NCI-H1417 treated with DMSO at 0.1 percent for 48 hours (cell line): ENCODE measurements at places on chromosomes 13 and 19.

DNA sequence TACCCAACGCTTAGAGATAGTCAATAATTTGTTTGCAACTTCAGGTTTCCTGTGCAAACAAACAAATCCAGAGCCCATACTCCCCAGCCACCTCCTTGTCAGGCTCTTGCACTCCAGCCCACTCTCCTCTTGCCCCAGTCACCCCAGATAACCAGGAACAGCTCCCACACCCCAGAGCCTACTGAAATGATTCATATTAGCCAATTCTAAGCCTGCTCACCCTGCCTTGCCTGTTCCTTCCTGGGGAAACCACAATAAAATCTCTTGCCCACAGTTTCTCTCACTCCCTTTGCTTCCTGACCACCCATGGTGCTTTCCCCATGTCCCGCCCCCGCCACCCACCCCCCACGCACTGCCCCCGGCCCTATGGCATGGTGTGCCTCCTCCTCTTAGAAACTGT is 3.8 kb upstream of the ACTL9 start:
- DNase-seq, result no peak

DNA sequence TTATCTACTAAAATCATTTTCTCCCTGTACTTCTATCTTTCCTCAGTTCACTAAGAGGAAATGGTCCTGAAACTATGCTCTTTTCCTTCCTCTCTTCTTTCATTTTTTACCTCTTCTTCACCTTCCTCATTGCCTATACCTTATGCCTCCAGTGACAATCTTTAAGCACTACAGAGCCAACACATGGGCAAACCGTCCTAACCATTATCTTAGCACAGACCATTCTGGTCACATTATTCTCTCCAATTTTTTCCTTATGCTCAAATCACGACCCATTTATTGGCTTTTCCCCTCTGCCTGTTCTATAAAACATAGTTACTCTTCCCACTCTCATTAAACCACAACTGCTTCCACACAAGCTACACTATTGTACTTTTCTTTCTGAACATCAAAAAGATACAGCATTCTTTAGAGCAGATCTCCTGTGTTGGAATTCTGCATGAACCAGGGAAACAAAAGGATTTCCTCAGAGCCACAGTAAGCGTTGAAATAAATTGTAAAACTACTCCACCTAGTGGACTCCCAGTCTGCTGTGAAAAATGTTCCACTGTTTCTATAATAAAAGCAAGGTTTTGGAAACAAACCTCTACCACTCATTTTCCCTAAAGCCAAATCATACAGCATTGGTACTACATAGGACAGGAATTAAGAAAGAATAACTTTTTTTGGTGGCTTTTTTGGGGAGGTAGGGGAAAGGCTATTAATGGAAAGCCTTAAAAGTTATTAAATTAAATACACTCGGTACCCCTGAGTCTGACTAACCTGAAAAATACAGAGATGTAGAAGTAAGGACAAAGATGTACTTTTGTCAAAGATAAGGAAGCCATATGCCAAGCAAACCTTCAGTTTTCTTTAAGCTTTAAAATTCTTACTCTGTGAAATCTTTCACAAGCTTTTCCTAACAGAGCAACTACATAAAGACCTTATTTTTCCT is 19.5 kb downstream of the NUFIP1 start:
- DNase-seq, result no peak

GRCh38 chr13:38430796-38431195 is 81.1 kb downstream of the UFM1 start:
- no peak for DNase-seq

DNA sequence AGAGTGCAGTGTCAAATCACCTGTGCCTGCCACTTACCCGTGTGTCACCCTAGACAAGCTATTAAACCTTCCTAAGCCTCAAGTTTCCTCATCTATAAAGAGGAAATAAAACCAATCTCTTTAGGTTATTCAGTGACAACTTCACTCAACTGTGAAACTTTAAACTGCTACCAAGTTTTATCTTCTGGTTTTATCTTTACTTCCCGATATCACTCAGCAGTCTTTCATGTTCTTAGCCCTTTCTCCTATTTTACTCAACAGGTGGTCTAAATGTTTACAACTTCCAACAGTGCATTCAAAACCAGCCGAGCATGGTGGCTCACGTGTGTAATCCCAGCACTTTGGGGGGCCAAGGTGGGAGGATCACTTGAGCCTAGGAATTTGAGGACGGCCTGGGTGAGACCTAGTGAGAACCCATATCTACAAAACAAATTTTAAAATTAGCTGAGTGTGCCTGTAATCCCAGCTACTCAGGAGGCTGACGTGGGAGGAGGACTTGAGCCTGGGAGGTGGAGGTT is 59.6 kb downstream of the GPALPP1 start:
- no peak for DNase-seq

DNA sequence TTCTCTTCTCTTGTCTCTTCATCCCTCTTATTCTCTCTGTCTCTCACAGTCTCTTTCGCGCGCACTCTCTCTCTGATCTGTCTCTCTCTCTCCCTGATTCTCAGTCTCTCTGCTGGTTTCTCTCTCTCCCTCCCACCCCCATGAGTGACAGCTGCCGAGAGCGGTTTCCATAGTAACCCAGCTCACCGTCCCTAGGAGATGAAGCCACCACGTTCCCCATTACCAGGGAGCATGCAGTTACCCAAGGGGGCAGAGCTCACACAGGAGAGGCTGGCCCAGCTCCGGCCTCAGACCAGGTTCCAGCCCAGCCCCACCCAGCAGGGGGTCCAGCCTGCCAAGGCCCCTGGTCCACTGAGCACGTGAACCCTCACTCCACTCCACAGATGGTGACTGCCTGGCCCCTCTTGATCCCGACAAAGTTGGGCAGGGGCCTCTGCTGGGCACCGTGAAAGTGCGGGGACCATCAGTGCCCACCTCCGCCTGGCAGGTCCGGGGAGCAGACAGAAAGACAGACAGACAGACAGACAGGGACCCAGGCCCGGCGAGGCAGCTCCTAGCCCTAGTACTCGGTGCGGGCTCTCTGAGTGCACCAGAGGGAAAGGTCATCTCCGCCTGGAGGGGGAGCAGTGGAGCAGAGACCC is 50.6 kb downstream of the CELF5 start:
- peak; percentile 43 for DNase-seq

- DNase-seq, result no peak
Measured at GRCh38 chr13:86446311-86446710, 647.1 kb upstream of the SLITRK6 start.

- no peak for DNase-seq
Measured at GRCh38 chr13:114099918-114100445, 32.4 kb downstream of the RASA3 start.

DNA sequence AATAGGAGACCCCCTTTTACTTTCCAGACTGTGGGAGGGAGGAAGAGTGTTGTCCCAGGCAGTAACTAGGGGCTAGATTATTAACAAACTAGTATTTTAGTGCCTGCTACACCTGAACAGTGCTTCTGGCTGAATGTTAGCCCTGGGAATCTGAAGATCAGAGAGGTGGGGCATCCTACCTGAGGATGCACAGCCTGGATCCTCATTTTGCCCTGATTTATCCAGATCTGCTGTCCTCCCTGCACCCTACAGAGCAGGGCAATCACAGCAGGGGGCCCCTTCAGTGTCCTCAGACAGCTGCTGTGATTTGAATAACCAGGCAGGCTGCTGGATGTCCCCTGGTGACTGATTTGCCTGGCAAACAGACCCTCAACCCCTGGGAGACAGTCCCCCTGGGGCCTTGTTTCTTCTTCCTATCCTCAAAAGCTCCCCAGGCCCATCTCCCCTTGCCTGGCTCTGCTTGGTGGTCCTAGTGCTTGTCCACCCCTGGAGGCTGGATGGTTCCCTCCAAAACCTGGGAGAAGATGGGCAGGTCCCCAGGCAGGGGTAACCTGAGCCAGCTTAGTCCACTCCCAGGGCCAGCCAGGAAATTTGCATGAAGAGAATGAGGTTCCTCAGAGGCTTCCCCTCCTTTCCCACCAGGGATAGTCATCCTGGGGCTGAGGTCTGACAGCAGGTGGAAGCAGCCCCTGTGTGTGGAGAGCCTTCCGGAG is at the start of gene OVOL3:
OVOL3 (plus strand) TSS at position 657 of the 713 bp plus-strand sequence. CDS start 60 bp downstream, outside the sequence.
- DNase-seq, result no peak

GRCh38 chr19:40611096-40611495 is 9.9 kb downstream of the LTBP4 start:
- DNase-seq, result no peak

GRCh38 chr19:50500060-50500752 is 10.8 kb downstream of the JOSD2 start:
- no peak for DNase-seq

GRCh38 chr19:5293612-5294378 is 46.8 kb downstream of the PTPRS start:
- no peak for DNase-seq

DNA sequence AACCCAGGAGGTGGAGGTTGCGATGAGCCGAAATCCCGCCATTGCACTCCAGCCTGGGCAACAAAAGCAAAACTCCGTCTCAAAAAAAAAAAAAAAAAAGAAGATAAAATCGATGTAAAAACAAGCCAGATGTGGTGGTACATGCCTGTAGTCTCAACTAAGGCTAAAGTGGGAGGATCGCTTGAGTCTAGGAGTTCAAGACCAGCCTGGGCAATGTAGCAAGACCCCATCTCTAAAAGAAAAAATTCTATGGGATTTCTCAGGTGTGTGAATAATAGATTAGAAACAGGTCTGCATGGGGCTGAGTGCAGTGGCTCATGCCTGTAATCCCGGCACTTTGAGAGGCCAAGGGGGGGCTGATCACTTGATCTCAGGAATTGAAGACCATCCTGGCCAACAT is 11.1 kb downstream of the PGPEP1 start:
- no peak for DNase-seq

DNA sequence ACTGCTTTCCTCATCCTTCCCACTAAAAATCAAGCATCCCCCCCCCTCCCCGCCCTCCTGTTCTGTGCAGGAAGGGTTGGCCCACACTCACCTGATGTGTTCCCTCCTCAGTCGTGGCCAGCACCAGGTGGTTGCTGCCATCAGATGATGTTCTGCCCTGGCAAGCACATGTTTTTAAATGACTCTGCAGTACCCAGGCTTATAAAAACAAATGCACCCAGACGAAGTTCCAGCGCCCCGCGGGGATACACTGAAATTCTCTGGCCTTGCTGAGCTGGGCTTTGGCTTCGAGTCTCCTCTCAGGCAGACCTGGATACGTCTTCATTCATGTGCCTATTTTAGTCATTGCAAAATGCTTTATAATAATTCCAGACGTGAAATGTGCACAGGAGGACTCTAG is 316.3 kb downstream of the DLEU7 start:
- DNase-seq, result no peak
